ENCODE measurements at places on chromosomes 2 and 18.

- no peak for DNase-seq
Measured at GRCh38 chr18:57749604-57749970, 53.5 kb downstream of the ATP8B1 start.

DNA sequence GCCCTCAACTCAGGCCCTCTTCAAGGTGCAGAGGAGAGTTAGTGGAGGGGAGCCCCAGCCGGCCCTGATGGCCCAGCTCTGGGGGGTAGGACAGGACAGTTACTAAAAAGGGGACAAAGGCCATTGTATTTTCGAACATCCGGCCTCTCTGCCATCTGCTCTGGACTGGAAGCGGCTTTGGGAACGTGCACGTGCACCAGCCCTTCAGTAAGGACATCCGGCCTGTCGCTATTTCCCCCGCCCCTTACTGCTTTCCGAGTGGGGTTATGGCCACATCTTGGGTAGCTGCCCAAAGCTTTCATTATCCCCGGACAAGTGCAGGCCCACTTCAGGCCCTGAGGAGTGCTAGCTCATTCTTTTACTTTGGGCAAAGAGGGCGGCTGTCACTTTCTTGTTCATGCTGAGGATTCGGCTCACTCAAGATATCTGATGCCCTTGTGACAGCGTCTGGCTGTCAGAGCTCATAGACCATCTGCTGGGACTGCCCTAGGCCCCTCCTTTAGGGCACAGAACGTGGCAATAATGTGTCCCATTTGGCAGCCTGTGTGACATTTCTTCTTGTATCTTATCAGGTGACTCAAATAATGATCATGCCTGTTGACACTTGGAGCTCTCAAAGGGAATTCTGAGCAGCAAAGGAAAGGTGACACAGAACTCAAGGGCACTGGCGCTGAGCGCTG, 17.5 kb downstream of the SLC4A3 start:
- DNase-seq = no peak

- DNase-seq = no peak
Measured at GRCh38 chr18:6561016-6561415, 146.3 kb upstream of the L3MBTL4 start.

- DNase-seq = no peak
Measured at GRCh38 chr2:40516604-40517003, 64.7 kb upstream of the SLC8A1 start.

- no peak for DNase-seq
Measured at GRCh38 chr2:177329064-177329463, 63.5 kb upstream of the AGPS start.

DNA sequence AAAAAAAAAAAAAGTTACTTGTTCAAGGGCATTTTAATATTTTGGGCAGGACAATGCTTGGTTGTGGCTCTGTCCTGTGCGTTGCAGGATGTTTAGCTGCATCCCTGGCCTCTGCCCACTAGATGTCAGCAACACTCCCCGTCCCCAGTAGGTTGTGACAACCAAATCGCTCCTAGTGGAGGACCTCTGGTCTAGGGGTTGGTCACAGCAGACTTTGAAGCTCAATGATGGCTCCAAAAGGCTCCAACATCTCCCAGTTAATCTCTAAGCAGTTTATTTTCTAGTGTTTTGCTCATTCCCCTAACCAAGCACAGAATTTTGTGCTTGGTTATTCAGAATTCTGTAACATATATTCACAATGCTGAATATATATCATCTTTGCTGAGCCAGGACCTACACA, 67.0 kb downstream of the CHRNA1 start:
- DNase-seq = peak; percentile 62

DNA sequence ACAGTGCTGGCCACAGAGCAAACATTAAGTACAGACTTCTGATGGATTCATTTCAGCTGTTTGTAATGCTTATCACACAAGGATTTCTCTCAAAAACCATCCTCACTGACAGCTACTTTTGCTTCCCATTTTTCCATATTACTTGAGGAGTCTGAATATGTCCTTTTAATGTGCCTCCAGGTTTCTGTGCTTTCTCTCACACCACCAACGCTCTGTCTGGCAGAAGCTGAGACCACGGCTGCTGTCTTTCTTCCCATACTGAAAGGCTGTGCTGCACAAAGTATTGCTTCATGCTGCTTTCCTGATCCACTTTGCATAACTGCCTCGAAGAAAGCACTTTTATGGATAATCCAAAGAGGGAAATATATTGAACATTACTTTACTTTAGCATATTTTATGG, 312.1 kb upstream of the ZEB2 start:
- no peak for DNase-seq

- no peak for DNase-seq
Measured at GRCh38 chr2:1867141-1867540, 122.8 kb upstream of the PXDN start.

DNA sequence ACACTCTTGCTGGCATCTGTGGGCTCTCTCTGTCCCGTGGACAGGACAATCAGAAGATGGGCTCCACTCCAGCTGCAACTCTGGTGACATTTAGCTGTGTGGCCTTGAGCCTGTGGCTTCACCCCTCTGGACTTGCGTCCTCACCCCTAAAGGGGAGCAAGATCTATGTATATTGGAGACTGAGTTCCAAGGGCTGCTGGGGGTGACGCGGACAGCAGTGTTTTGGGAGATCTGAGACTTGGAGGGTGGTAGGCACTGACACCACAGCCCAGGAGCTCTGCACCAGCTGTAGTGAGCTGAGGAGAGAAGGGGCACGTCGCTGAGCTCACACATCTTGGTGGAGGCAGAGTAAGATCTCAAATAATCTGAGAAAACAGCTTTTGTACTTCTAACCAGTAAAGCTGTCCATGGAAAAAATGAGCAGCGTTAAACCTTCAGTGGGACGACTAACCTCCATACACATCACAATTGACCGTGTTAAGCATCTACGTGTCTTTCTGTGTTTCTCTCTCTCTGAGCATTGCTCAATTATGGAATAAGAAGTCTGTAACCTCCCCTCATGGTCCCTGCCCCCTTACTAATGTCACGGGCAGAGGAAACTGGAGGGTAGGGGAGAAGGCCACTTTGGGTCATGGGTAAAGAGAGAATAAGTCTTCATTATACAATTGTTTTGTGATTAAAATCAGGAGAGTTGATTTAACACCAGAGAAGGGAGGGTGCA, 85.8 kb downstream of the SH3RF3 start:
- DNase-seq = no peak

DNA sequence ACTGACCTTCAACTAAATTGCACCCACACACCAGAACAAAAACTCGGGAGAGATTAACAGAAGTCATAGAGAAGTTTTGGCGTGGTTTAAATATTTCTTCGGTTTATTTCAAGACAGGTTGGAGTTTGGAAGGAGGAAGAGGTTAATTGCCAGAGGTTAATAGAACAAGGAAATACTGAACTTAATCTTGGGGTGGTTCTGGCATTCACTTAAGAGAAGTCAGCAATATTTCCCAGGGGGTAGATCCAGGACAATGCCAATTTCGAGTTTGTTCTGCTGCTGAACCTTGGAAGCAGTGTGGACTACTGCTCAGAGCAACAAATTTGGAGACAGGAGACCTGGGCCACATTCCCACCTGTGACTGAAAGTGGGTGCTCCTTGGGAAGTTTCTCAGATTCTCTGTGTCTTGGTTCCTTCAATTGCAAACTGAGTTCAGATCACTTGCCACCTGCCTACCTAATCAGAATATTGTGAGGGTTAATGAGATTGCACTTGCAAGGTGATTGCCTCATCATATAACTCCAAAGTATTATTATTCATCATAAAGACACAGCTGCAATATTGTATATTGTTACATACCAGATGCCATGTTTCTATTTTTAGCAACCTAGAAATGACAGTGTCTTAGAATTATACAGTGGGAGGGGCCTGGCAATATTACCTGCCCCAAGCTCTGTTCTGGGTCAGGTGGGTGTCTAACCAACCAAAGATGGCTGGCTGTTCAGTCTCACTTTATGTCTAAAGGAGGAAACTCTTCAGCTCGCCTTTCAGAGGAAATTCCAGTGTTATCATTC, 217.4 kb downstream of the CDCA7 start:
- DNase-seq = no peak

- no peak for DNase-seq
Measured at GRCh38 chr2:215161301-215161829, 22.9 kb upstream of the ABCA12 start.

DNA sequence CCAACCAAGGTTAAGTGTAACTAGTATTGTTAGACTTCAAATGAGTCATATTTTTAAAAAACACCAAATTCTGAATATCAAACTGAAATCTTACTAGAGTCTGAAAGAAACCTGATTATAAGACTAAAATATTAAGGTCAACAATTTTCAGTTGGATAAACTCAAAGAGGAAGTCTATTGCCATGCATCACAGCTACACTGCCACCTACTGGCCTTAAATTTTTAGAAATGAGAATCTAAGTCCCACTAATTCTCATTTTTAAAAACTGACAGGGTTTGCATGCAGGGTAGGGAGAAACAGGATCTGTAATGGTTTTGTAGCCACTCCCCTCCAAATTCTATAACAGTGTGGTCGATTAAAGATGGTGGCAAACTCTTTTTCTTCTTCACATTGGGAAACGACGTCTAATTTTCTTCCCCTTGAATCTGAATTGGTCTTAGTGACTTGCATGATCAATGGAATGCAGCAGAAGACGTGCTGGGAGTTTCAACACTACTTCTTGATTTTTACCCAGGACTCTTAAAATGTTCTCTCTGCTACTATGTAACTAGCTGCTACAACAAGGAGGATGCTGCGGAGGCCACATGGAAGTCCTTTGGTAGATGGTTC, 176.1 kb upstream of the SESTD1 start:
- DNase-seq = no peak

- no peak for DNase-seq
Measured at GRCh38 chr18:79399275-79400081, 3.7 kb downstream of the NFATC1 start.

DNA sequence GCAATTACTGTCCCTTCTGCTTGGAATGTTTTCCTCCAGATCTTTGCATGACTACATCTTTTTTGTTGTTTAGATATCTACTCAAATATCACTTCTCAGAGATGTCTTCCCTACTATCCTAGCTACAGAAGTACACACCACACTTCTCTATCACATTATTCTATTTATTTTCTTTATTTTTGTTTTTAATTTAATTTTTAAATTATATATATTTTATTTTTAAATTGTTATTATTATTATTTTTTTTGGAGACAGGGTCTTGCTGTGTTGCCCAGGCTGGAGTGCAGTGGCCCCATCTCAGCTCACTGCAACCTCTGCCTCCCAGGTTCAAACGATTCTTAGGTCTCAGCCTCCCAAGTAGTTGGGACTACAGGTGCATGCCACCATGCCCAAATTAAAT, 106.7 kb downstream of the TAF4B start:
- DNase-seq = no peak

GRCh38 chr2:163370169-163370886, 365.5 kb downstream of the FIGN start:
- no peak for DNase-seq

Measured in CD4-positive, alpha-beta T cell treated with Interleukin-15 for 1 hour (primary cell).